ENCODE measurements at places on chromosomes 11 and 22.
A peak's percentile ranks its signal among the peaks of the same experiment; 100 is the strongest.

GRCh38 chr11:18706330-18707243 is 8.0 kb downstream of the TMEM86A start:
- DNase-seq, result peak; percentile 47

- no peak for DNase-seq
These were observed 79.9 kb upstream of the DRD2 start for GRCh38 chr11:113555071-113555619.

DNA sequence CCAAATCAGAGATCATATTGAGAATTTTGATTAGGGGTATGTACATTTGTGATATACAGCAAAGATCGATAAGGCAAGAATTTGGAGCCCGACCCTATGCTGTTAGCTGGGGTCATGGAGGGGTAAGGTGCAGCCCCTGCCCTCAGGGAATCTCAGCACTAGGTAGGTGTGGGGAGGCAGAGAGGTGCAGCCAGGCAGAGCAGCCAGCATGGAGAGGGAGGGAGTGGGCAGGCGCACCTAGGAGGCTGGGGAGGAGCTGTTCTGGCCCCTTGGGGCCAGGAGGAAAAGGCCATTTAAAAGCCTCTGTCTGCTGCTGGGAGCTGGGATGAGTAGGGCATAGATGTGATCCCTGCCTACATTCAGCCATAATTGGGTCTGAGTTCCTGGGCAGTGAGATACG is 293.0 kb downstream of the TBC1D22A start:
- no peak for DNase-seq

- DNase-seq, result no peak
These were observed 70.5 kb downstream of the JAM3 start for GRCh38 chr11:134139303-134139872.

- DNase-seq, result no peak
These were observed 231.2 kb upstream of the MTNR1B start for GRCh38 chr11:92738276-92738675.

- DNase-seq, result peak; percentile 36
These were observed 12.4 kb upstream of the KLHL35 start for GRCh38 chr11:75445315-75445953.

DNA sequence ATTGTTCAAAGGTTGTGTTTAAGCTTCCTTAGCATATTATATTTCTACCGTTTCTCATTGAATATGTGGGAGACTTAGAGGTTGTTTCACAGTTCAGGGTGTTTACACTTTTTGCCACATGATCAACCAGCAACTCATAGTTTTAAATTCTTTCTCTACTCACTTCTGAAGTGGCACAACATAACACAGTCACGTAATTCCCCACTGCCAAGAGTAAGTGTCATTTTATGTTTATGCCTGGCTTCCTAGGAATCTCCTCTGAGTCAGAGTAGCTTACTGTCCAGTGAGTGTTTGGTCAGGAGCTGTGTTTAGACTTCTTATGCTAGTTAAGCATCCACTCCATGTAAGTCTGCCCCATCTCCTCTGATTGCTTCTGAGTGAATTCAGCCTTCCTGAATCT is 520.8 kb upstream of the KIRREL3 start:
- no peak for DNase-seq

GRCh38 chr11:121839781-121840180 is 276.2 kb downstream of the BLID start:
- no peak for DNase-seq

DNA sequence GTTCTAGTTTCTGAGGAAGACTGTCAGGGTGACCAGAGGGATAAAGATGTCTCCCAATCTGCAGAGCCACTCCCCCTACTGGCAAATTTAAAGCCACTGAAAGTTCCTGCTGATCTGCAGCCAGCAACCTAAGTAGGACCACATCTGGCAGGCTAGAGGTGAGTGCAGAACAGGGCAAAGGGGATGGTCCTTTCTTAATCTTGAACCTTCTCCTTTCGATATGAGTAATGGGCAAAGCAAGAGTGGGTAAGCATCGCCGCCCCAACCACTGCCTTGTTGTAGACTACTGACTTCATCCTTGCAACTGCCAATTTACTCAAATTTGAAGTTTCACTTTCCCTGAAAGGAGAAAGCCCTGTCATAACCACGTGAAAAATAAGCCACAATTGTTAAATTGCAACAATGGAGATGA is 30.7 kb downstream of the SCUBE2 start:
- peak; percentile 16 for DNase-seq

DNA sequence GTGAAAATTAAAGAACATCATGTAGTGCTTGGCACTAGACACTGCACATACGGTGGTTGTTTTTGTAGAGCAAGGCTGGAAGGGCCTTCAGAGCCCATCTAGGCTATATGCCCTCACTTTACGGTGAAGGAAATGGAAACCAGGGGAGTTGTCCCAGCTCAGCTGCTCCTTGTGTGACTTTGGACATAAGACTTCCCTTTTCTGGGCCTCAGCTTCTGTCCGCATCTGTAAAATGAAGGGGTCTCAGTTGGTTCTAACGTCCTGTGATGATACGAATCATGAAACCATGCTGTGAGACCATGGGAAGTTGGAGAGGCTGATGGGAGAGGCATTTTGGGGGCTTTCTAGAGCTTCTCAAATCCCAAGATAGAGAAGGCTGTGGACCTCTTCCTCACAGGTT is 4.7 kb downstream of the KCNE3 start:
- no peak for DNase-seq

- no peak for DNase-seq
These were observed 666.6 kb upstream of the TENM4 start for GRCh38 chr11:80107415-80107814.

GRCh38 chr11:114195151-114195550 is 101.0 kb upstream of the NNMT start:
- no peak for DNase-seq

- no peak for DNase-seq
These were observed 29.1 kb upstream of the DLAT start for GRCh38 chr11:111996129-111996528.

- DNase-seq, result no peak
These were observed 388.2 kb downstream of the TMEM135 start for GRCh38 chr11:87425943-87426342.

GRCh38 chr22:44351685-44352377 is 39.1 kb upstream of the SHISAL1 start:
- no peak for DNase-seq

GRCh38 chr22:37996079-37996478 is 11.7 kb upstream of the SOX10 start:
- DNase-seq, result no peak

DNA sequence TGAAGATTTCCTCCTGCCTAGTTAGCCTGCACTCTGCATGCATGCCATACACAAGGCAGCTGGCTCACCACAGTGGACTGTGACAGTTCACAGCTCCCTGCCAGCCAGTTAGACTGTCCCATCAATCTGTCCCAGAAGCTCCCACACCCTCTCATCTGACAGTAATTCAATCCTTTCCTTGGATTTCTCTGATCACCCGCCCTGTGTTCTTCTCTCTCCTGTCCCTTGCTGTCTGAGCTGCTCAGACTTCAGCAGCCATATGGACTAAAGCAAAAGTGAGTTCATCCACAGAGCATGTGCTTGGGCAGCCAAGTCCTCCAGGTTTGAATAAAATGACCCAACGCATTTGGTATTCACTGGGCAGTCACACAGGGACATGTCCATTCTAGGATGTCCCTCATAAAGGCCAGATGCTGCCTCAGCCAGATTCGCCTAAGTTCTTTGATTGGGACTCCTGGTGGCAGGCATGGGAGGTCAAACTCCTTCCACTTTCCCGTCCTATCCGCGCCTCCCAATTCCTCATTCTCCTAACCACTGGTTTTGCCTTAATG is 54.5 kb upstream of the ZBTB44 start:
- no peak for DNase-seq

- no peak for DNase-seq
These were observed 117.2 kb upstream of the IGLL5 start for GRCh38 chr22:22770280-22770871.

- DNase-seq, result peak; percentile 43
These were observed at the start of gene MIAT for GRCh38 chr22:26656891-26657851. MIAT (plus strand) TSS chr22:26657588.

DNA sequence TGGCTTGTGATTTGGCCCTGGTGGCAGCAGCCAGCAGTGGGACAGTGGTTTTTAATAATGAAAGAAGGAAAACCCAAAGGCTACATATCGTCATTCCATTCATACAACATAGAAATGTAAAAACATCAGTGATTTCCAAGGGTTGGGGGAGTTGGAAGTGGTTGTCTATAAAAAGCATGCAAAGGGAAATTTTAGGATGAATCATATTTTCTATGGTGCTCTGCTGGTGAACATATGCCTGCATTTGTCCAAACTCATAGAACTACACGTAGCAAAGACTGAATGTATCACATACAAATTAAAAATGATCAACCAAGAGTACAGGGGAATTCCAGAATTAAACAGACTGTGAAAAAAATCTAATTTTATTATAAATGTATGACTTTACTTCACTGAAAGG is 11.1 kb downstream of the OR5B3 start:
- DNase-seq, result no peak

DNA sequence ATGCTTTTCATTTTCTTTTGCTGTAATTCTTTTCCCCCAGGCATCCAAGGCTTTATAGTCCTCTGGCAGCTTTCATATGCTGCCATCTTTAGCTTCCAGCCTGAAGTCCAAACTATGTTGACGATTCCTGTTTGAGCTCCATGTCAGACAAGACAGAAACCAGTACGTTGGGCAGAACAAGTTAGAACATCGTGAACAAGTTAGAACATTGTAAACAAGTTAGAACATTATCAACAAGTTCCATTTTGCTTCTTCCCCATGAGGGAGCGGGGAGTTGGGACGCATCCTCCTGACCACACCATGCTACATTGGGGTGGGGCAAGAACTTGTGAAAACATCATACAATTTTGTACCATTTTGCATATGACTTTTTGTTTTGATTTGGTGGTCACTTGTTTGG is 23.9 kb downstream of the GLB1L2 start:
- no peak for DNase-seq

DNA sequence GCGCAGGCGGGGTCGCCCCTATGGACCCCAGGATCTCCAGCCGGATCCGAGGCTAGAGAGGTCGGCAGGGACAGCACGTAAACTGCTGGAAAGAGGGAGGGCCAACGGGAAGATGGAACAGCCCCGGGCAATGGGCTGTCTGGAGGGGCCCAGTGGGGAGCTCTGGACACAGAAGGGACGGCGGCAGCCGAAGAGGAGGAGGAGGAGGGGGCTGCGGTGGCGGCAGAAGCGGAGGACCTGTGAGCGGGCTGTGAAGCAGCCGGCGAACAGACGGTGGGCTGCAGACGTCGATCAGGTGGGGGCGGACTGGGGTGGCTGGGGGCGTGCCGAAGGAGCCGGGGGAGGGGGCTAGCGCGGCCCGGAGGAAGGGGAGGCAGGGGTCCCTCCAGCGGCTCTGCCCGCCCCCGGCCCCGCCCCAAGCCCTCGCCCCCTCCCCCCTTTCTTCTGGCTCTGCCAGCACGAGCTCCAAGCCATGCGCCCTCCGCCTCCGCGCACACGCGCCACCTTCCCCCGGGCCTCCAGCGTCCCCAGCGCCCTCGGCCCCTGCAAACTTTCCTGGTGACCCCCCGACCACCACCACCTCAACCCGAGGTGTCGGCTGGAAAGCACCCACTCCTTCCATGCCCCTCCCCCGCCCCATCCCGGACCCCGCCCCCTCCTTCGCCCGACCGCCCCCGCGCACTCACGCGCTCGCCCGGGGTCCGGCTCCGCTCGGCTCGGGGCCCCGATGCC is 432 bp downstream of the TNKS1BP1 start:
- peak; percentile 34 for DNase-seq

- no peak for DNase-seq
These were observed 14.1 kb downstream of the SYN3 start for GRCh38 chr22:33044112-33044511.

GRCh38 chr11:45755281-45755859 is 49.6 kb upstream of the SLC35C1 start:
- DNase-seq, result no peak

DNA sequence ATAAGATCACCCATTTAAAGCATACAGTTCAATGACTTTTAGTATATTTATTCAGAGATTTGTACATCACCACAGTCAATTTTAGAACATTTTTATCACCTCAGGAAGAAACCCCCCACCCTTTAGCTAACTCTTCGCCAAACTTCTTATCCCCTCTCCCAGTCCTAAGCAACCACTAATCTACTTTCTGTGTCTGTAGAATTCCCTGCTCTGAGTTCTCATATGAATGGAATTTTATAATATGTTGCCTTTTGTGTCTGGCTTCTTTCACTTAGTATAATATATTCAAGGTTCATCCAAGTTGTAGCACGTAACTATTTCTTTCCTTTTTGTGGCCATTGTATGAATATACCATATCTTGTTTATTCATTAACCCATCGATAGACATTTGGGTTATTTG is 3.6 kb downstream of the ANKRD13D start:
- DNase-seq, result no peak

DNA sequence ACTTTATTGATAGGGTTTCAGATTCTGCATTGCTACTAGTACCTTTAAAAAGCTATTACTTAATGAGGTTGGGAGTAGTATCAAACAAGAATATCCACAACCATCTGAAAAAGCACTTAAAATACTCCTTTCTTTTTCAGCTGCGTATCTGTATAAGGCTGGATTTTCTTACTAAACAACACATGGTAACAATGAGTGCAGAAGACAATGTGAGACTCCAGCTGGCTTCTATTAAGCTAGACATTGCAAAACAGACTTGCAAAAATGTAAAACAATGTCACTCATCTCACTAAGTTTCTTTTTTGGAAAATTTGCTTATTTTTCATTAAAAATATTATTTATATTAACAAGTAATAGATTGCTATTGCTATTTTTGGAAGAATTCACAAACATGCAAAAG is 132.6 kb downstream of the WNT11 start:
- DNase-seq, result no peak

GRCh38 chr11:102384419-102385079 is 37.5 kb downstream of the BIRC2 start:
- DNase-seq, result no peak

DNA sequence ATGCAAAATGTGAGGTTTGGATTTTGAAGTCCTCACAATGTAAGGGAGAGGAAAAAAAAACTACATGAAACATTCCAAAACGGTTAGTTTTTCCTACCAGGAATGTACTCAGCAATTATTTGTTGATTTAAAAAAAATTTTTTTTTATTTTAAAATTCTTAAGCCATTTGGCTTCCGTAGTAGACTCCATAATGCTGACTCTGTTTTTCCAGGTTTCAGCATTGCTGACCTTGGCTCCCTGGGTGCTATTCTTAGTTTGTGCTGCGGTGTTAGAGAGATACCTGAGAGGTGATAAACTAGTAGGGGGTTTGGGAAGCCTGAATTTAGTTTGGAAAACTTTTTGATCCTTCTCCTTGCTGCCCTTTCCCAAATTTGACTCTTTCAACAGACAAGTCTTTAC is 10.6 kb downstream of the STT3A start:
- no peak for DNase-seq

DNA sequence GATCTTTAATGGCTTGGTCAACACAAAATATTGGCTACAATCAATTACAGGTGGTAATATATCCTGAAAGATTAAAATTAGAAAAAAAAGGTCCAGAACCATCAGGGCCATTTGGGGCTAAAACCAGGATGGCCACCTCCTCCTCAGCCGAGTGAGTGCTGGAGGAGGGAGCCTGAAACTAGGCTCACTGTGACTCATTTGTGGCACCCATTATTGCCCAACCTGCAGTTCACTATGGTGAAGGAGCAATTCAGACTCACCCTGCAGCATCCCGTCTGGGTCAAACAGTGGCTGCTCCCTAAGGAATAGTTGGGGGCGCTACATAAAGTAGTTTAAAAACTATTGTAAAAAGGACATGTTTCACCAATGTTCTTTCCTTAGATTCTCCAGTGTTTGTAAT is 60.7 kb downstream of the GLYATL1 start:
- no peak for DNase-seq
